Endothelial cell (in vitro differentiated cells): ENCODE measurements at places on chromosomes 5 and 9.

GRCh38 chr9:121281614-121282276 is 13.8 kb downstream of the GSN start:
- H3K27me3 ChIP-seq = peaks cover 17% of the 10 kb centered on the region
- H3K27ac ChIP-seq = no peak overlapping the region
- peak overlapping the region; percentile 59 for H3K4me3 ChIP-seq
- no peak for DNase-seq
- H3K4me1 ChIP-seq = peaks cover 48% of the 10 kb centered on the region

- no peaks in the 10 kb centered on the region for H3K27me3 ChIP-seq
- no peak overlapping the region for H3K27ac ChIP-seq
- no peak for DNase-seq
- no peaks in the 10 kb centered on the region for H3K4me1 ChIP-seq
These were observed 287.3 kb upstream of the NUDT12 start for GRCh38 chr5:103849934-103850333.

DNA sequence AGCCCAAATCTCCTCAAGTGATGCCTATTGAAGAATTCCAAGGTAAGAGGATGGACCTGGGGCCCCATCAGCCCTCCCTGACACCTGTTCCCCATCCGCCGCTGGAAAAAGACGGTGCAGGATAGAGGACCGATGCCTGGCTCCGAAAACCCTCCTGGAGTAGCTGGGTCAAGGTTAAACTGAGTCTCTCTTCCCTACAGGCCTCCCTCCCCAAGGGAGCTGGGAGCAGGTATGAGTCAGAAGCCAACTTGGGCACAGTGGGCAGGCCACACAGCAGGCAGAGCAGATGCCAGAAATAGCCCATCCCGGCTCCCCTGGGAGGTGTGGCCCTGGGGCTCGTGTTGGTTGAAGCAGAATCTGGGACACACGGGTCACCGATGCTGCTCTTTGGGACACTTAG is 75.6 kb downstream of the NTNG2 start:
- no peak overlapping the region for H3K27ac ChIP-seq
- no peak for DNase-seq
- H3K27me3 ChIP-seq = peaks cover 11% of the 10 kb centered on the region
- H3K4me1 ChIP-seq = peaks cover 3% of the 10 kb centered on the region
- no peaks in the 10 kb centered on the region for H3K36me3 ChIP-seq

GRCh38 chr5:163379298-163380155 is 57.9 kb upstream of the CCNG1 start:
- DNase-seq = no peak
- H3K4me1 ChIP-seq = no peaks in the 10 kb centered on the region
- no peak overlapping the region for H3K27ac ChIP-seq

DNA sequence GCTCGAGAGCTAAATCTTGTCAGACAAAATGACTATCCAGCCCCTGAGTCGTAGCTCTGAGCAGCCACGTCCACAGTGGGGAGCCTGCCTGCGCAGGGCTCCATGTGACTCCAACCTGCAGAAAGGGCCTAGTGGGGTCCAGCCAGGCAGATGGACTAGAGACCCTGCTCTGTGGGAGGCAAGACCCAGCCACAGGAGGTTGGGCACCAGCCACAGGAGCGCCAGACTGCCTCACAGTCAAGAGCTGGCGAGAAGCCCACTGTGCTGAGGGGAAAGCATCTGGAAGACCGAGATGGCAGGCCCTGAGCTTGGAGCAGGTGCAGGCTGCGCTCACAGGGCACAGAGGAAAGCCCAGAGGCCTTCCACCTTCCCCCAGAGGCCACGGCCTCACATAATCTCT is 61.4 kb downstream of the C5orf15 start:
- H3K36me3 ChIP-seq = no peaks in the 10 kb centered on the region
- no peaks in the 10 kb centered on the region for H3K4me1 ChIP-seq
- peaks cover 10% of the 10 kb centered on the region for H3K27me3 ChIP-seq
- H3K4me3 ChIP-seq = no peak overlapping the region

GRCh38 chr5:69007726-69008368 is 86.0 kb upstream of the SLC30A5 start:
- peak; percentile 82 for DNase-seq
- H3K36me3 ChIP-seq = no peaks in the 10 kb centered on the region
- H3K27ac ChIP-seq = no peak overlapping the region
- no peaks in the 10 kb centered on the region for H3K4me1 ChIP-seq
- H3K4me3 ChIP-seq = no peak overlapping the region

DNA sequence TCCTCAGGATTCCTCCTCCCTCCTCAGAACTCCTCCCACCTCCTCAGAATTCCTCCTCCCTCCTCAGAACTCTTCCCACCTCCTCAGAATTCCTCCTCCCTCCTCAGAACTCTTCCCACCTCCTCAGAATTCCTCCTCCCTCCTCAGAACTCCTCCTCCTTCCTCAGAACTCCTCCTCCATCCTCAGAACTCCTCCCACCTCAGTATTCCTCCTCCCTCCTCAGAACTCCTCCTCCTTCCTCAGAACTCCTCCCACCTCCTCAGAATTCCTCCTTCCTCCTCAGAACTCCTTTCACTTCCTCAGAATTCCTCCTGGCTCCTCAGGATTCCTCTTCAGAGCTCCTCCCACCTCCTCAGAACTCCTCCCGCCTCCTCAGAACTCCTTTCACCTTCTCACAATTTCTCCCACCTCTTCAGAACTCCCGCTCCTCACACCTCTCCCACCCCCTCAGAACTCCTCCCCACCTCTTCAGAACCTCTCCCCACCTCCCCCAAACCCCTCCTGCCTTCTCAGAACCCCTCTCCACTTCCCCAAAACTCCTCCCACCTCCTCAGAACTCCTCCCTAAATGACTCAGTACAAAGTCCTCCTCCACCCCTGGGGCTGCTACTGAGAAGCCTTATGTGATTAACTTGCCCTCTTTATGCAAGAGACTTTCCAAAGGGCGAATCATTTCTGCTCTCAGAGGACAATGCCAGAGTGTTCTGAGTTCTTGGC is 23.2 kb downstream of the SLC46A2 start:
- peaks cover 11% of the 10 kb centered on the region for H3K4me1 ChIP-seq
- no peak overlapping the region for H3K4me3 ChIP-seq
- peak overlapping the region; percentile 74 for H3K27ac ChIP-seq
- peaks cover 1% of the 10 kb centered on the region for H3K27me3 ChIP-seq

DNA sequence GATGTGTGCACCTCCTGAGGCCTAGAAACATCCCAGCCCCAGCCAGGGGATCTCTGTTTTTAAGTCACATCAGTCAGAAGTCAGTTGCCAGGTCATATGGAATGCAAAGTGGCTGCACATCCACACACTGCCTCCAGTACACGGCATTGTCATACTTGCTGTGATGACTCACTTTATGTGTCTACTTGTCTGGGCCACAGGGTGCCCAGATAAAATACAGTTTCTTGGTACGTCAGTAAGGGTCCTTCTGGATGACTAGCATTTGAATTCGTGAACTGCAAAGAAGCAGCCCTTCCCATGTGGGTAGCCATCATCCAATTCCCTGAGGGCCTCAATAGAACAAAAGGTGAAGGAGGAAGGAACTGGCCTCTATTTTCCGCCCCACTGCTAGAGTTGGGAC is 27.7 kb downstream of the AUH start:
- H3K36me3 ChIP-seq = no peaks in the 10 kb centered on the region
- no peak for DNase-seq
- H3K4me1 ChIP-seq = no peaks in the 10 kb centered on the region
- no peak overlapping the region for H3K4me3 ChIP-seq
- H3K27ac ChIP-seq = no peak overlapping the region
- H3K27me3 ChIP-seq = no peaks in the 10 kb centered on the region

- no peak overlapping the region for H3K4me3 ChIP-seq
- DNase-seq = no peak
- no peaks in the 10 kb centered on the region for H3K36me3 ChIP-seq
- no peak overlapping the region for H3K27ac ChIP-seq
- peaks cover 2% of the 10 kb centered on the region for H3K27me3 ChIP-seq
These were observed 343.6 kb downstream of the SPATA31D1 start for GRCh38 chr9:82332018-82332773.

DNA sequence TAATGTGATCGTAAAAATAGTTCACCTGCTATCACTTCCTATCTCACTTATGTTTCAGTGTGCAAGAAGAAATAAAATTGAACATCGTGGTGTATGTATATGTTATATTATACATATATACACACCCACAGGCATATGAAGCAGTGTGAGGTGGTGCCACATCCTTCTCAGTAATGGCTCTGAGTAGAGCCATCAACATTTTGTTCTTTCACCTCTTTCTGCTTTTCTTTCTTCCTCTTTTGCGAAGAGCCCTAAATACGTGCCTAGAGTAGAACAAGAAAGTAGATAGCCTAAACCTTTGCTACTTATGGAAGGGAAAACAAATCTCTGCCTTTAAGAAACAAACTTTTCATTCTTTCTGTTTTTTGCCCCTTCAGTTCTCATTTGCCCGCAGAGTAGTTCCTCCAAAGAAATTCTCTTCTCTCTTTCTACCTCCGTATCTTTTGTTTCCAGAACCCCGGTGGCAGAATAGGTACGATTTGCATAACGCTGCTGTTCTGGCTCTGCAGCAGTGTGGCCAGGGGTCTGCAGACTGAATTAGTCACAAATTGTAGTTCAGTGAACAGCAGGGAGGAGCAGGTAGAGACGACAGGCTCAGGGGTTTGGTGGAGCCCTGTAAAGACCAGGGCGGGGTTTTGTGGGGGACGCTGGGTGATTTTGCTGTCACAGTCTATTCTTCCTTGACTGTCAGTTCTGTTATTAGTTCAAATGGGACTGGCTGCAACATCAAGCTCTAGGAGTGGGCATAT is 40.5 kb upstream of the PJA2 start:
- H3K27me3 ChIP-seq = no peaks in the 10 kb centered on the region
- H3K4me1 ChIP-seq = peaks cover 5% of the 10 kb centered on the region
- no peak overlapping the region for H3K27ac ChIP-seq
- H3K4me3 ChIP-seq = no peak overlapping the region

GRCh38 chr5:5650242-5650641 is 227.8 kb downstream of the ICE1 start:
- H3K27ac ChIP-seq = no peak overlapping the region
- no peaks in the 10 kb centered on the region for H3K36me3 ChIP-seq
- no peak overlapping the region for H3K4me3 ChIP-seq
- peaks cover 3% of the 10 kb centered on the region for H3K27me3 ChIP-seq

GRCh38 chr5:139985290-139985689 is 57.8 kb downstream of the NRG2 start:
- peaks cover 12% of the 10 kb centered on the region for H3K27me3 ChIP-seq
- no peak overlapping the region for H3K27ac ChIP-seq
- no peak overlapping the region for H3K4me3 ChIP-seq
- H3K4me1 ChIP-seq = peaks cover 11% of the 10 kb centered on the region
- H3K36me3 ChIP-seq = no peaks in the 10 kb centered on the region
- no peak for DNase-seq

DNA sequence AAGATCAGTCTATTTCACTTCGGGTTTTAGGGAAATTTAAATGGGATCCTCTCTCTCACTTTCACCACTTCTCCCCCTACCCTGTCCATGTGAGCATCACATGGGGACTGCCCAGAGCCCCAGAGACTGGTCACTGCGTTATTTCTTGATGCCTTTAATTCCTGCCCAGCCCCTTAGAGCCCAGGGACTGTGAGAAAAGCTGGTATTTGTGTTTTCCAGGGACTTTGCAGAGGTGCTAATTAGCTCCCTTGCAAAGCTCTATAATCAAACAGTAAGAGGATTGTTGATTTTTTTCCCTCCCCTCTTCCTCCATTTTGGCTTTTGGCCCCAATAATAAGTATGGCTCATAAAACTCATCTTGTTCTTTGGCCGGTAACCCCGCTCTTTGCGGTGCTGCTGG is 35.6 kb downstream of the NTRK2 start:
- no peak for DNase-seq
- H3K36me3 ChIP-seq = no peaks in the 10 kb centered on the region
- peaks cover 3% of the 10 kb centered on the region for H3K4me1 ChIP-seq
- no peak overlapping the region for H3K27ac ChIP-seq
- H3K27me3 ChIP-seq = no peaks in the 10 kb centered on the region

GRCh38 chr5:171961117-171961516 is 45.3 kb downstream of the FBXW11 start:
- no peak overlapping the region for H3K4me3 ChIP-seq
- H3K4me1 ChIP-seq = peaks cover 46% of the 10 kb centered on the region
- no peak for DNase-seq
- peaks cover 3% of the 10 kb centered on the region for H3K36me3 ChIP-seq

GRCh38 chr9:134375430-134376385 is 49.5 kb downstream of the RXRA start:
- H3K4me1 ChIP-seq = peaks cover 8% of the 10 kb centered on the region
- peaks cover 10% of the 10 kb centered on the region for H3K27me3 ChIP-seq
- peak overlapping the region; percentile 70 for H3K27ac ChIP-seq

GRCh38 chr5:142193114-142193428 is 84.5 kb downstream of the NDFIP1 start:
- peaks cover 16% of the 10 kb centered on the region for H3K4me1 ChIP-seq
- H3K36me3 ChIP-seq = no peaks in the 10 kb centered on the region

DNA sequence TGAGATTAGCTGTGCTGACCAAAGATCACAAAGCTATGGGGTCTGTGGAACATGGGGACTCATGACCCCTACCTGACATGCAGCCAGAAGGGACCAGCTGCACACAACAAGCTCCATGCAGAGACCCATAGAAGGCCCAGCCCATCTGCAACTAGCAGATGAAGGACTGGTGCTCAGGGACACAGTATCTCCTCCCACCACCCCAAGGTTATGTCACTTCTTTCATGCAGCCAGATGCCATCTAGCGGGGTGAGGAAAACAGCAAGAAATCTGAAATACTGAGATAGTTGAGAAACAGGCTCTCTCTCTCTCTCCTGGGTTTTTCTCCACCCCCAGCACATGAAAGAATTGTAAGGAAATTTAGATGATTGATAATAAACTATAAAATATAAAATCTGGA is 161.3 kb upstream of the DAPK1 start:
- peaks cover 2% of the 10 kb centered on the region for H3K27me3 ChIP-seq
- peaks cover 10% of the 10 kb centered on the region for H3K4me1 ChIP-seq
- peaks cover 5% of the 10 kb centered on the region for H3K36me3 ChIP-seq
- H3K27ac ChIP-seq = no peak overlapping the region
- H3K4me3 ChIP-seq = no peak overlapping the region
- DNase-seq = no peak

GRCh38 chr5:73299665-73300336 is 126.8 kb downstream of the TMEM174 start:
- H3K4me3 ChIP-seq = peak overlapping the region; percentile 74
- DNase-seq = no peak
- peaks cover 60% of the 10 kb centered on the region for H3K27me3 ChIP-seq
- peaks cover 4% of the 10 kb centered on the region for H3K36me3 ChIP-seq

- no peak for DNase-seq
- no peak overlapping the region for H3K4me3 ChIP-seq
- no peaks in the 10 kb centered on the region for H3K36me3 ChIP-seq
These were observed 58.0 kb upstream of the COL15A1 start for GRCh38 chr9:98885575-98886295.

GRCh38 chr5:167759057-167759821 is 532.2 kb upstream of the WWC1 start:
- no peak overlapping the region for H3K4me3 ChIP-seq
- no peak overlapping the region for H3K27ac ChIP-seq
- no peaks in the 10 kb centered on the region for H3K36me3 ChIP-seq
- peaks cover 4% of the 10 kb centered on the region for H3K4me1 ChIP-seq

- no peaks in the 10 kb centered on the region for H3K27me3 ChIP-seq
- no peak overlapping the region for H3K4me3 ChIP-seq
- no peak overlapping the region for H3K27ac ChIP-seq
These were observed 120.7 kb upstream of the LPAR1 start for GRCh38 chr9:111158999-111159398.
